ENCODE measurements at places on chromosomes 4 and X.

DNA sequence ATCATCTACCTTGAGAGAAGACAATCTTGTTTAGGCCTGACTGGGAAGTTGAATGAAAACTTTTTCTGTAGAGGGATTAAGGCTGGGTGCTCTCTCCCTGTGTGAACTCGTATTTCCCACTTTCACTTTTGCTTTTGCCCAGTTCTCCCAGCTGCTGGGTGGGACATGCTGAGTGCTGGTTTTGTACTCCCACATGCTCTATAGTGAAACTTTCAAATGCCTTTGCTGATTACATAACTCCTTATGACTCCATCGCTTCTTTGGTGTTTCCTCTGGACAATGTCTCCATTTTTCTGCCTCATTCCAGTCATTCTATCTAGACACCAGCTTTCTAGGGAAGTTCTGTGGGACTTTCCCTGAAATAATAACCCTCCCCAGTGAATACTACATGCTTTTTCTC is 100.5 kb downstream of the CLNK start:
- peak; percentile 88 for DNase-seq

DNA sequence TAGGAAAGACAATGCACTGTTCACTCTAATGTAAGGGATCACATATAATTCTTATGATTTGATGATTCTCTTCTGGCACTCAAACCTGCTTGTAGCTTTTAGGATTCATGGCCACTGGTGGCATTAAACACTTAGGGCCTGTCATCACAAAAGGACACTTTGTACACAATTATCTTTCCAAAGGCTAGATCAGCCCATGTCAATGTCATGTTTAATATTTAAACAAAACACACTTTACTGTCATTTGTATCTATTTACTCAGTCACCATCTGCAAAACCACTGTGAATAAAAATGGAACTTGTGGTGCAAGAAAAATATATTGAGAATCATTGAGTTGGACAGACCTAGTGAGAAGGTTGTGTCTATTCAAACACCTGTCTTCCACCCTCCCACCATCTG is 83.6 kb upstream of the TTC29 start:
- DNase-seq, result no peak

GRCh38 chrX:120244395-120244734 is 6.2 kb upstream of the ZBTB33 start:
- no peak for DNase-seq

- DNase-seq, result no peak
Measured at GRCh38 chr4:53123171-53123570, 242.7 kb downstream of the SCFD2 start.

DNA sequence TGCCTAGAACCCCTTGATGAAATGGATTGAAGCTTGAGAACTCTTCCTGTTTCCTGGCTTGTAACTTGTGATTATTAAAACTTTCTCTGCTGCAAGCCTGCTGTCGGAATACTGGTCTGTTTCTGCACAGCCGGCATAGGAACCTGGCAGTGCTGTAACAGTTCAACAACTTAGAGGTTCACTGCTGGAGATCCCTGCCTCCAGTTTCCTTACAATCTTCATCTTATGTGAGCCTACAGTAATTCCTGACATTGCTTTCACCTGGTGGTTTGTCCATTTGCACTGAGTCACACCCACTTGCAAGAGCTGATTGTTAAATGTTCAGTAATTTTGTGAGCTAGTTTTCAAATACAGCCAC is 1.3 kb upstream of the SEPSECS start:
- peak; percentile 31 for DNase-seq

DNA sequence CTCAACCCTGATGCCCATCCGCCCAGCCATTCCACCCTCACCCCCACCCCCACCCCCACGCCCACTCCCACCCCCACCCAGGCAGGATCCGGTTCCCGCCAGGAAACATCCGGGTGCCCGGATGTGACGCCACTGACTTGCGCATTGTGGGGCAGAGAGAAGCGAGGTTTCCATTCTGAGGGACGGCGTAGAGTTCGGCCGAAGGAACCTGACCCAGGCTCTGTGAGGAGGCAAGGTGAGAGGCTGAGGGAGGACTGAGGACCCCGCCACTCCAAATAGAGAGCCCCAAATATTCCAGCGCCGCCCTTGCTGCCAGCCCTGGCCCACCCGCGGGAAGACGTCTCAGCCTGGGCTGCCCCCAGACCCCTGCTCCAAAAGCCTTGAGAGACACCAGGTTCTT is at the start of gene MAGEA1:
Gene MAGEA1 (plus strand): TSS at position 154 of the 400 bp plus-strand sequence. CDS start 3,106 bp downstream, outside the sequence.
- no peak for DNase-seq

DNA sequence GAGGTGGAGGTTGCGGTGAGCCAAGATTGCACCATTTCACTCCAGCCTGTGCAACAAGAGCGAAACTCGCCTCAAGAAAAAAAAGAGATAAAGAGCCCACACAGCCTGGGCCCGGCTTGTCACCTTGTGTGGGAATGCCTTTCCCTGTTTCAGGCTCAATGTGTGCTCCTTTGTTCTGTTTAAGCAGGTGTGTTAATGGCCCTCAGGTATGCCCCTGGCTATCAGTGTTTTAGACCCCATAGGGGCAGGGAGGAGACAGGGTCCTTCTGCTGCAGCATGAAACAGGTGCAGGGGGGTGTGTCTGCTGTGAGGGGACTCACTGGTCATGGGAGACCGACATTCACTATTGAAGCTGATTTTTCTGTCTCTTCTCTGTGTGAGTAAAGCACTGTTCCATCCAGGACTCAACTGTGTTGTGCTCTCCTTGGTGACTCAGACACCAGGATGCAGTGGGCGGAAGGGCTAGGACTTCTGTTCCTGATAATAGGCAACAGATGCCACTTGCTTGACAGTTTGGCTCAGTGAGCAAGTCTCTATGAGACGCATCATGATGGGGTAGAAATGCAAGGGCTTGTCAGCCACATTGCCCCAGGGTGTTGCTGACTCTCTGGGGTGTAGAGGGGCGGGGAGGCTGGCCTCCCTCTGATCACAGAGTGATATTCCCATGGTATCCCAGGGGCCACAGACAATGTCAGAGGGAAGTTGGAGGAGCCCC is 15.6 kb upstream of the LAP3 start:
- no peak for DNase-seq

- DNase-seq, result peak; percentile 4
Measured at GRCh38 chrX:149871940-149872339, 9.0 kb upstream of the MAGEA8 start.
